ENCODE measurements at places on chromosomes 6 and 20. TPM values are rescaled to one million over a fixed set of nuclear protein-coding genes. Genes with fewer than 3 reads are reported as not detected.
A peak's percentile ranks its signal among the peaks of the same experiment; 100 is the strongest.

DNA sequence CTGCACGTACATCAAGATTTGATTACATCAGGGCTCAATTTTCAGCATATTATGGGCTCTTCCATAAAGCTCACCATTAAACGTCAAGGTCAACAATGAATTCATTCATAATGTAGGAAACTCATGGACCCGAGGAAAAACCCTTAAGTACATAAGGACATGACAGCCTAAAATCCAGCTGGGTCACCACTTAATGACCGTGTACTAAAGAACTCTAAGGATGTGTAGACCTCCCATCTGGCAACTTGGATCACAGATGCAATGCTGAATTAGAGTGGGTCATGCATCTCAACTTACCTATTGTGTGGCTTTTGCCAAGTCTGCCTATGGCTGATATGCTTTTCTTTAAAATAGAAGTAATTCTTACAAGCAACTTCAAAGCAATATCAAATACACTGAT lies 26.7 kb upstream of the DEFB112 start:
- H3K36me3 ChIP-seq = no peaks in the 10 kb centered on the region
- H3K27me3 ChIP-seq = no peaks in the 10 kb centered on the region
- no peak overlapping the region for H3K27ac ChIP-seq
- no peak for DNase-seq
- H3K4me1 ChIP-seq = no peaks in the 10 kb centered on the region

DNA sequence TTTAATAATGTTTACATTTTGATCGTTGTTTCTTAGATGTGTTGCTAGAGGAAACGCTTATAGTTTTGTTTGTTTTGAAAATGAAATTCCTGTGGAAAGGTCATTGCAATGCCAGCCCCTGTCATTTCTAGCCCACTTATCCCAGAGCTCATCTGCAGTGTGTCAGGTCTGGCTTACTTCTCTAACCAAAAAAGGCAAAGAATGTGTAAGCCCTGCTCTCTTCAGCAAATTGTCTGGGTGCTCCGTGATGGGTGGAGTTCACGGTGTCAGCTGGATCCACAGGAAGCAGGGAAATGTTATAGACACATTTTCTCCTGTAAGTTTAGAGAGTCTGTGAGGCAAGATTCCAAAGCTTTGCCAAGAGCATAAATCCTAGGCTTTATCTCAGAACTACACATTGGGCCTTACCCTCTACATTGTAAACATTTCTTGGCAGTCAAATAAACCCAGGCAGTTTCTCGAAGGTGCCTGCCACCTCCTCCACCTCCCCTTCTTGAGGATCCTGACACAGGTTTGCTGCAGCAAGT lies 50.9 kb downstream of the RPRD1B start:
- peaks cover 20% of the 10 kb centered on the region for H3K36me3 ChIP-seq
- DNase-seq = peak; percentile 48
- H3K27me3 ChIP-seq = no peaks in the 10 kb centered on the region
- no peaks in the 10 kb centered on the region for H3K4me1 ChIP-seq
- no peak overlapping the region for H3K4me3 ChIP-seq

DNA sequence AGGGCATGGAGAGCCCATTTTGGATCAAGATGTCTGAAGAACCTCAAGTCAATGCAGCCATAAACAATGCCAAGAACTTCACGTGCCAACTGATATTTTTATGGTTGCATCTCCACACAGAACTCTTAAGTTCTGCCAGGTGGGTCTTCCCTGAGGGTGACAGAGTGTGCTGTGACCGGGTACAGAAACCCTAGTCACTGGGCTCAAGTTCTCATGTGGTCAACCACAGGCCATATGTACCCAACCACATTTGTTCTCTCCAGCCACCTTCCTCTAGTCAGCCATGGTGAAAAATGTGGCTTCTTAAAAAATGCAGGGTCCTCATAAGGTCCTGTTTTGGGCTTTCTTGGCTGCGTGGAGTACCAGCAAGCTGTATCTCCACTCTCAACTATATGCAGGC lies 48.9 kb downstream of the CLIC5 start:
- no peak overlapping the region for H3K4me3 ChIP-seq
- H3K4me1 ChIP-seq = peaks cover 13% of the 10 kb centered on the region
- DNase-seq = no peak
- H3K36me3 ChIP-seq = no peaks in the 10 kb centered on the region
- no peak overlapping the region for H3K27ac ChIP-seq

DNA sequence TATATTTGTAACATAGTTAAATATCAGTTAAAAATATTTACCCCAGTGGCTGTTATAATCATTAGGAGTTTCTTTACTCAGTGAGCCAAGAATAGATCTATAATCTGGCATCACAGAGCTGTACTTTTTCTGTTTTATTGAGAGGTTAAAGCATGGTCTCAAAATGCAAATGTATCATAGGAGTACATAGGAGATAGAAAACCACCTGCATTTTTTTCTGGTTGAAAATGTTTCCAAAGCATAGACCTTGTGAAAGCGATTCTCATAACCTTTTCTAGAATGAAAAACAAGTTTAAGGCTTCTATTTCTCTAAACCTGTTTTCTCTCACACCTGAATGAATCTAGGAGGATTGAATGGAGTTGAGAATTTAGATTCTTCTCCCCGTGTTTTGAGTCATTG lies 14.4 kb downstream of the KCNQ5 start:
- no peaks in the 10 kb centered on the region for H3K4me1 ChIP-seq
- H3K4me3 ChIP-seq = no peak overlapping the region
- no peaks in the 10 kb centered on the region for H3K27me3 ChIP-seq
- H3K36me3 ChIP-seq = no peaks in the 10 kb centered on the region
- no peak overlapping the region for H3K27ac ChIP-seq

Gene PSORS1C1
- total RNA-seq = 34.2 TPM

Gene GPR6
- total RNA-seq = not detected

Gene OTOR
- total RNA-seq = not detected

Gene NKX2-4
- total RNA-seq = not detected
